Tibial artery (tissue), 4 donors: ENCODE measurements at places on chromosomes 13 and 19.
A peak's percentile ranks its signal among the peaks of the same experiment; 100 is the strongest.

DNA sequence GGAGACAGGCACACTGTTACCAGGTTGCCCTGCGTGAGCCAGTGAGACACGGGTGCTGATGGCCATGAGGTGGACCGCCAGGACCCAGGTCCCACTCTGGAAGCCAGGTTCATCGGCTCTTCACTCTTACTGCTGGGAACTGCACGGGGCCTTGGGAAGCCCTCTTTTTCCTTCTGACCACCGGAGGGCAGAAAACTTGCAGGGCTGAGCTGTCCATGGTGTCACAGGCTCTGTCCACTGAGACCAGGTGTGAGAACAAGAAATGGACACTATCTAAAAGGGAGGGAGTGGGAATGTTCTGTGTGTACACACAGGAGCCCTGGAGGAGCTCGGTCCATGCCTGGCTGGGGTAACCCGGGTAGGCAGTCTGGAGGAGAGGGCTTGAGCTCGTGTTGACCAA, 93.4 kb downstream of the UQCRFS1 start:
- DNase-seq: peak; percentile 21

DNA sequence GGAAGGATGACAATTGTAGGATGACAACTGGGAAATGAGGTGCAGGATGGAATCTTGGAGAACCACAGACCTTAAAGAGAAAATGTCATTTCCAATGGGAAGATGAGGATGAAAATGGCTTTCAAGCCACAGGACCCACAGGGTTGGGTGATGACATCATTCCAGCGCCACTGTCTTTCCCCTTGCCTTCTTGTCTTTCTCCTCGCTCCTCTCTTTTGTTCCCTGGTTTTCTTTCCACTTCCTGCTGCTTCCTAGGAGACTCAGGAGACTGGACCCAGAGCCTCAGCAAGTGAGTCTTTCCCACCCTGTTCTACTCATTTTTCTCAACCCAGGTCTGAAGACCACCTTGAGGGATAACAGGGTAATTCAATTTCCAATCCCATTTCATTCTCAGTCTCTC, 548.8 kb downstream of the FGF9 start:
- no peak for DNase-seq

DNA sequence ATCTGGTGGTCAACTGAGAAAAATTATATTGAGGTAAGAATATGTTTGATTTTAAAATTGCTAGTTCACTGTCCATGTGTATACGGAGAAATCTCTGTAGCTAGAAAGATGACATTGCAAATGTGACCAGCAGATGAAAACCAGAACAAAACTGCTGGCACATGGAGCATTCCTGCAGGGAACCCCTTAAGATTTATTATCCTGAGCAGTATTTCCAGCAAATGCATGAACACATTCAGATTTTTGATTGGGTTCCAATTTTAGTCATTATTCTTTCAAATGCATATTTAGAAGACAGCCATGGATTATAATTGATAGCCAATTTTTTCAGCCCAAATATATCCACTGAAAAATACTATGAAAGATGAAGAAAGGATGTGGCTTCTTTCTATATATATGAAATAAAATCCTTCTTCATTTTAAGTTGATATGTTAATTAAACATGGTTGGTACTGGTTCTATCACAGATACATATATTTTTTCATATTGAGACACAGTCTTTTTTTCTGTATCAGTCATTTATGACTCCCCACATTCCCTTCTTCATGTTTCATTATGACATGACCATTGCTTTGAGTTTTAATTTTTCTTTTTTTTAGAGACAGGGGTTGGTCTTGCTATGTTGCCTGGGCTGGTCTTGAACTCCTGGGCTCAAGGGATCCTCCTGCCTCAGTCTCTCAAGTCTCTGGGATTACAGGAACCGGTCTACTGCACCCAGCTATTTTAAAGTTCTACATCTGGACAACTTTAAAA, 376.5 kb downstream of the KLF12 start:
- DNase-seq: no peak

- no peak for DNase-seq
These were observed 5.5 kb downstream of the KATNAL1 start for GRCh38 chr13:30301827-30302226.

DNA sequence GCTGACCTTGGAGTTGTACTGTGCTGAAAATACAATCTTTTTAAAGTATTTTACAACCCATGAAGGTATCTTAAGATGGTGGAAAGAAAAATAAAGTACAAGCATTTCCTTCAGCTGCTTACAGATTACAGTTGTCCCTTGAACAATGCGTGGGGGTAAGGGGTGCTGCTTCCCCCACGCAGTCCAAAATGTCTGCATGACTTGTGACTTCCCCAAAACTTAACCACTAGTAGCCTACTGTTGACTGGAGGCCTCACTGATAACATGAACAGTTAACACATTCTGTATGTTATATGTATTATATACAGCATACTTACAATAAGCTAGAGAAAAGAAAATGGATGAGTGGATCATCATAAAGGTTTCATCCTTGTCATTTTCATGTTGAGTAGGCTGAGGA, 45.3 kb upstream of the ZNF599 start:
- DNase-seq: no peak

- DNase-seq: no peak
These were observed 27.0 kb upstream of the TPT1 start for GRCh38 chr13:45368005-45368404.

- DNase-seq: no peak
These were observed 139.8 kb downstream of the SLITRK5 start for GRCh38 chr13:87810920-87811344.
